ENCODE measurements at places on chromosomes 5 and 9.

DNA sequence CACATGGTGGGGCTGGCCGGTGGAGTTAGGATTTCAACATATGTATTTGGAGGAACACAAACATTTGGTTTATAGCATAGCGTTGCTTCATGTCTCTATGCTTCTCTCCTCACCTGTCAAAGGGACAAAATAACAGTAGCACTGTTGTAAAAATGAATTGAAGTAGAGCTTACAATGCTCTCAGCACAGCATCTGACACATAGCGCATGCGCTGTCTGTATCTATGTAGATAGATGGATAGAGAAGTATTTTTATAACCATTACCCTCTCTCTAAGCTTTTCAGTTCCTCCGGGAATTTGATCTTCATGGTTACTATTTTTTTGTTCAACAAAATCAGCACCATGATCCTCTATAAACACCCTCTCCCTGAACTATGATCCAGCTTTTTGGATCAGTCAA, 166.0 kb downstream of the TTLL11 start:
- DNase-seq, result no peak

GRCh38 chr9:91658513-91659105, 235.0 kb upstream of the NFIL3 start:
- no peak for DNase-seq

DNA sequence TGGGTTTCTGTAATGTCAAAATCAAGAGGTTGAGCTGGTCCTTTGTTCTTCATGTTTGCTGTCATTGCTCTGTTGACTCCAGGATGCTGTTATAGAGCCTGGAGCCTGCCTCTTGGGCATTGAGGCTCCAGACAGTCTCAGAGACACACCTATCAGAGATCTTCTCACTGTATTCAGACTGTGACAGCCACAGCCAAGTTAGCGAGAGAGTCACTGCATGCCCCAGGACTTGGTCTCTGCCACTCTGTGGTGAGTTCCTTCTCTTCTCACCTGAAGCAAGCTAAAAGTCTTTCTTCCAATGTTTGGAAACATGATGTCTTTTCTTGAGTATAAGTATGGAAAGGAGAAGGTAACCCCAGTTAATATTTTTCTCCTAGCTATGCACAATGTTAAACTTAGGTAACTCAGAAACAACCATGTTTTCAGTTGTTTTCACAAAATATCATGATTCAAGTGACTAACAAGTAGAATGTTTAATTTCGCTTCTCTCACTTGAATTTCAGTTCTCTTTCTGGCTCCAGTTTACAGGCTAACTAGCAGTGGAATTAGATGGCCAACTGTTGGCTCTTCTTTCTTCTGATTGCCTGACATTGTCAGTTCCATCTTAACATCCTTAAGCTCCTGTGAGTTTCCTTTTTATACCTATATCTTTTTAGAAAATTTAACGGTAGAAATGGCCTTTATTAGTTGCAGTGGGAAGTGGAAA, 20.6 kb upstream of the ZFYVE16 start:
- no peak for DNase-seq

GRCh38 chr5:163509291-163509951, 4.0 kb downstream of the MAT2B start:
- DNase-seq, result no peak

GRCh38 chr5:98779264-98779877, 5.9 kb downstream of the RGMB start:
- DNase-seq, result no peak

- DNase-seq, result no peak
These were observed 552.4 kb upstream of the MEF2C start for GRCh38 chr5:89435347-89435746.

- no peak for DNase-seq
These were observed 8.7 kb downstream of the CCNJL start for GRCh38 chr5:160303690-160304089.

GRCh38 chr5:150261231-150261630, 28.3 kb downstream of the CAMK2A start:
- no peak for DNase-seq

GRCh38 chr5:15480436-15480835, 19.5 kb upstream of the FBXL7 start:
- no peak for DNase-seq

DNA sequence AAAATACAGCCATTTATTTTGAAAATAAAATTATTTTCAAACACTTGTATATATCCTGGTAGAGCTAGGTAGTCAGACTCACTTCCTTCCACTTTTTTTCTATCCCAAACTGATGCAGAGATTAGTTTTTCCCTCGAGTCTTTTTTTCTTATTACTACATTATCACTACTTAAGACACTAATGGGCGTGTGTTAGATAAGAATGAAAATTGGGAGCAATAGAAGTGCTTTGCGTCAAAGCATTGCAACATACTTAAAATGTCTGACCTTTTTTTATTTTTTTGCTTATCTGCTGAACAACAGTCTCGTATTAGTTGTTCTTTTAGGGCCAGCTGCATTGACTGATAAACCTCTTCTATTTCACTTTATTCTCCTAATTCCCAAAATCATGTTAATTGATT, 1278.7 kb downstream of the CDH12 start:
- DNase-seq, result no peak

- DNase-seq, result no peak
These were observed at the start of gene SPINK1 for GRCh38 chr5:147831465-147831864. Gene SPINK1, minus strand, starts transcription at chr5:147831671. Its CDS starts 94 bp downstream, at chr5:147831577.

GRCh38 chr5:137753691-137754187, 424 bp downstream of the HNRNPA0 start:
- no peak for DNase-seq

GRCh38 chr5:139108063-139108824, 89.9 kb downstream of the SIL1 start:
- DNase-seq, result no peak

- no peak for DNase-seq
These were observed 23.8 kb upstream of the OTULIN start for GRCh38 chr5:14640765-14641164.

DNA sequence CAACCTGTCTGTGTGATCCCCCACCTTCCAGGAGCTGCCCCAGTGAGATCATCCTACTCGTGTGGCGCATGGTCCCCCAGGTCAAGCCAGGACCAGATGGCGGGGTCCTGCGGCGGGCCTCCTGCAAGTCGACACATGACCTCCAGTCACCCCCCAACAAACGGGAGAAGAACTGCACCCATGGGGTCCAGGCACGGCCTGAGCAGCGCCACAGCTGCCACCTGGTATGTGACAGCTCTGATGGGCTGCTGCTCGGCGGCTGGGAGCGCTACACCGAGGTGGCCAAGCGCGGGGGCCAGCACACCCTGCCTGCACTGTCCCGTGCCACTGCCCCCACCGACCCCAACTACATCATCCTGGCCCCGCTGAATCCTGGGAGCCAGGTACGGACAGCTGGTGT, 43.7 kb downstream of the RGS3 start:
- no peak for DNase-seq

GRCh38 chr9:88835038-88835466, 156.2 kb upstream of the S1PR3 start:
- DNase-seq, result no peak

DNA sequence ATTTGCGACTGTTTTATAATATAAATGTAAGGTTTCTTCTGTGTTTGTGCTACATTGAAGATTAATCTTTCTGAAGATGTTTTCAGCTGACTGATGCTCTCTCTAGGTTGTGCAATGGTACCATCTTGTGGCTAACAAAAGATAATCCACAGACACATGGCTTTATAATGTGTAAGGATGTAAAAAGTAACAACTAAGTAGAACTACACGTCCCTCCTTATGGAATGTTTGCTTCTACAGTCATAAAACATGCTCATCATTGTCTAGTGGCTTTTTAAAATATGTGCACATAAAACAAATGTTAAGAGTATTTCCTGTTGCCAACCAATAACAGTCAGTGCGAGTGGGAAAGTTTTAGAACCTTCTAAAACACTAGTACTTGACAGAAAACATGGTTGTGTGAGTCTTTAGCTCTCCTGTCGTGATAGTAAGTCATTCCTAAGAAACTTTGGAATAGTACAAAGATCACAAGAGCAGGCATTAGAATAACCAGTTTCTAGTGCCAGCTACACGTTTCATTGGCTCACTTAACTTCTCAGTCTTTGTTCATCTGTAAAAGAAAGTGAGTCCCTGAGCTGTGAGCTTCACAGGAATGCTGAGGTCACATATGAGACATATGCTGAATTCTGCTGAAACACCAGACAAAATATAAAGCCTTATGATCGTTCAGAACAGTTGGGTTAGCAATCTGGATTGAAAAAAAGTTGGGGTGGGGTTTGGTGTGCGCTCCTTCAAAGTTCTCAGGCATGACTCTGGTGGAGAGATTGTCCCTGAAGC, 75.7 kb upstream of the GLIS3 start:
- DNase-seq, result no peak

DNA sequence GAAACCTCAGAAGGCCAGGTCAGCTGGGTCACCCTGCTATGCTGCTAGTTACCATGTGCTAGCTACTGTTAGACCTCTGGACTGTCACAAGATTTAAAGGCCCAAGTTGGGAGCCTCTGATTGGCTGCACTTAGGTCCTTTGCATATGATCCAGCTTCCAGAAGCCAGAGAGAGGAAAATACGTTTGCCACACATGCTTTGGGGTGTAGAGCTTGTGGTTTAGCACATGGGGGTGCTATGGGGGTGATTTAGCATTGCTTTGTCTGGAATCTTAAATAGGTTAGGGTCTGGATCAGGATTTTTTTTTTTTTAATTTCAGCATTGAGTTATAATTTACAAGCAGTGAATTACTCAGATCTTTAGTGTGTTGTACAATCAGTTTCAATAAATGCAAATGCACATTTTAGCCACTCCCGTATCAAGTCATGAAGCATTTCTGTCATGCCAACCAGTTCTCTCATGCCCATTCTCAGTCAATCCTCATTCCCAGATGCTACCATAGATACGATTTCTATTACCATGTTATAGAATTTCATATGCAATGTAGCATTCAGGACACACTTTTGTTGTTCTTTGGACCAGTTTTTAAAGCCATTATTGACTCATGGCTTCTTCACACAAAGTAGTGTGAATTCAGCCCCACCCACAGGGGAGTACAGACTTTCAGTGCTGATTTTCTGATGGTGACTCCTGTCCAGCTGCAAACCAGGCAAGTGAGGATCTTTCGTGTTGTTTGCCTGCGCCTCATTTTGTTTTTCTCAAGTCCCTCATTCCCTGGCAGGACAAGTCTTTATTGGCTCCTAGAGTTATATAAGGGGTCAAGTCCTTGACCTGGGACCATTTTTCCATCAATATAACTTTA, 250.4 kb downstream of the LRRC70 start:
- DNase-seq, result no peak

DNA sequence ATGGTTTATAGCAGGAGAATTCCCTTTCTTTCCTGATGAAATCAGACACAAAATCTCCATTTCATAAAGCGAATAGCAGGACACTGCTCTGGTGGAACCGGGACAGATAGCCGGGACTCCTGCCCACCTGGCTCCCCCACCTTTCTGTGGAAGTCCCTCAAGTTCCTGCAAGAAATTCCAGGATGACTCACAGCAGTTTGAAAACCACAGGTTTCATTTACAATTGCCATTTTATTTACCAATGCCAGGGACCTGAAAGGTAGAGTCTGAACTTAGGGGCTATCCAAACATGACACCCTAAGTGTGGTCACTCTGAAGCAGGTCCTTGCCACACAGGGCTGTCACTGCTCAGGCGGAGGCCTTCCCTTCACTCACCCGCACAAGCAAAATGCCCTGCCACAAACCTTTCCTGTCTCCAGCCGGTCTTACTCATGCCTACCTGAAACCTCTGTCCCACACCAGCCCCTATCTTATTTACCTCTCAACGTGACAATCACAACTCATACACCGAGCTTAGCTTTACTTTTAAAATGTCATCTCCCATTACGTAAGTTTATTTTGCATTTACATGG, 63.3 kb upstream of the TAF1L start:
- DNase-seq, result no peak

GRCh38 chr5:68419081-68419636, 203.6 kb downstream of the PIK3R1 start:
- DNase-seq, result no peak

DNA sequence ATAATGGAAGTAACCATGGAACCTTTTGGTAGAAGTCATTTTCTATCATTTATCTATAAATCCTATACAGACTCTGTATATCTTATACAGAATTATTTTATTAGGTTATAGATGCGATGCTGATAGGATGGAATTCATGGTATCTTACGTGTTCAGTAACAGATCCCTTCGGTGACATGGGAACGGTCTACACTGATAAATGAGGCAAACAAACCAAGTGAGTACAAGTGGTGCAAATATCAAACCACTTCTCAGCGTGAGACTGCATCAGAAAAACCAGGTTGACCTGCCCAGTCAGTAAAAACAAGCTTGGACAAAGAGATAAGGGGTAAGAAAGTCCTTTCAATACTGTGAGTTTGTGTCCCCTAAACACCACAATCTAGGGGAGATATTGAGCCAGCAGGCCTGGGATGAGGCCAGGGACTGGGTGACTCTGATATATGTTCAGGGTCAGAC, 215.5 kb downstream of the GAPVD1 start:
- no peak for DNase-seq

DNA sequence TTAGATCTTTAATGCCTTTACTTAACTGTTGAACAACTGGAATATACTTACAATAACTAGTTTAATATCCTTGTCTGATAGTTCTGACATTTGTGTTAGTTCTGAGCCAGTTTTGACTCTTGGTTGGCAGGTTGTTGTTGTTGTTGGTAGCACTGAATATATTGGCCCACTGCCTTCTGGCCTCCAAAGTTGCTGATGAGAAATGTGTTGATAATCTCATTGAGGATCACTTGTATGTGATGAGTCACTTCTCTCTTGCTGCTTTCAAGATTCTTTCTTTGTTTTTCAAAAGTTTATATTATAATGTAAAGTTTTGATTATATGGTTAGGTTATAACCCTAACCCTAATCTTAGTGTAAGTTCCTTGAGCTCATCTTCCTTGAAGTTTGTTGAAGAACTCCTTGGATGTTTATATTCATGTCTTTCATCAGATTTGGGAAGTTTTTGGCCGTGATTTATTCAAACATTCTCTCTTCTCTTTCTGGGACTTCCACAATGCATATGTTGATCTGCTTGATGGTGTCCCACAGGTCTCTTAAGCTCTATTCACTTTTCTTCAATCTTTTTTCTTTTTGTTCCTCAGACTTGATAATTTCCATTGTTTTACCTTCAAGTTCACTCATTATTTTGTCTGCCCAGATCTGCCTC, 149.7 kb downstream of the FGF18 start:
- no peak for DNase-seq

- no peak for DNase-seq
These were observed 35.7 kb downstream of the LHX2 start for GRCh38 chr9:124047251-124047672.

DNA sequence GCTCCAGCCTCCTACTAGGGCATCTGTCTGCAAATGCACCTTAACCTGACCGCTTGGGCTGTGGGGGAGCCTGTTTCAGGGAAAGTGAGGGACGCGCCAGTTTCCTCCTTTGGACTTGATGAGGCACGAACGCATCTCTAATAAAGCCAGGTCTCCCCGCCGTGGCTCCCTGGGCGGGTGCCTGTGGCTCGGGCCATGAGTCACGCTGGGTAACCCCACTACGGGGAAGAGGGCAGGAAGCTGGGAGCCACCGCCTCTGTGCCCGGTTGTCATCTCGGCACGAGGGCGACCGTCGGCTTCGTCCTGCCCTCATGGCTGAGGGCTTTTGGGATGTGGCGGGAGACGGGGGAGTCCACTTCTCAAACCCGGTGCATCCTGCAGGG, 12.1 kb downstream of the NOTCH1 start:
- DNase-seq, result no peak

GRCh38 chr5:131630208-131630962, 4.6 kb downstream of the RAPGEF6 start:
- no peak for DNase-seq
